Hair follicle dermal papilla cell (primary cell): ENCODE measurements at places on chromosomes 2 and 18. TPM values are rescaled to one million over a fixed set of nuclear protein-coding genes. Genes with fewer than 3 reads are reported as not detected.

The GPR75 gene
- total RNA-seq = 2.6 and 2.9 TPM in 2 replicates

The EMILIN1 gene
- 147 and 151 TPM in 2 replicates for total RNA-seq

The MFSD6 gene
- total RNA-seq = 20.8 and 22.2 TPM in 2 replicates

The KRTCAP3 gene
- total RNA-seq = 0.32 TPM in 1 of 2 replicates, not detected in the other

The FBLN7 gene
- 0.65 and 1.3 TPM in 2 replicates for total RNA-seq

The PAX3 gene
- 5.8 and 8.1 TPM in 2 replicates for total RNA-seq

The SCYGR5 gene
- total RNA-seq = not detected in 2 replicates

The SH3BP4 gene
- 172 and 214 TPM in 2 replicates for total RNA-seq

The FEV gene
- total RNA-seq = not detected in 2 replicates

The REG3A gene
- total RNA-seq = not detected in 2 replicates

The MITD1 gene
- total RNA-seq = 10.4 and 11.4 TPM in 2 replicates

The GALNT14 gene
- 12.8 and 14.4 TPM in 2 replicates for total RNA-seq

The IL1RL2 gene
- total RNA-seq = 0.97 and 1.1 TPM in 2 replicates

The HMSD gene
- 0.49 and 1.5 TPM in 2 replicates for total RNA-seq

The TFCP2L1 gene
- 0.12 and 0.32 TPM in 2 replicates for total RNA-seq

The CFC1B gene
- total RNA-seq = not detected in 2 replicates

The RAB27B gene
- total RNA-seq = 3.7 and 4.4 TPM in 2 replicates

The CHN1 gene
- 191 and 227 TPM in 2 replicates for total RNA-seq

The PDE1A gene
- 3.2 and 5.0 TPM in 2 replicates for total RNA-seq
